ENCODE measurements at places on chromosomes 7 and 10.

GRCh38 chr7:94433224-94433623, 38.5 kb downstream of the COL1A2 start:
- no peak for DNase-seq

DNA sequence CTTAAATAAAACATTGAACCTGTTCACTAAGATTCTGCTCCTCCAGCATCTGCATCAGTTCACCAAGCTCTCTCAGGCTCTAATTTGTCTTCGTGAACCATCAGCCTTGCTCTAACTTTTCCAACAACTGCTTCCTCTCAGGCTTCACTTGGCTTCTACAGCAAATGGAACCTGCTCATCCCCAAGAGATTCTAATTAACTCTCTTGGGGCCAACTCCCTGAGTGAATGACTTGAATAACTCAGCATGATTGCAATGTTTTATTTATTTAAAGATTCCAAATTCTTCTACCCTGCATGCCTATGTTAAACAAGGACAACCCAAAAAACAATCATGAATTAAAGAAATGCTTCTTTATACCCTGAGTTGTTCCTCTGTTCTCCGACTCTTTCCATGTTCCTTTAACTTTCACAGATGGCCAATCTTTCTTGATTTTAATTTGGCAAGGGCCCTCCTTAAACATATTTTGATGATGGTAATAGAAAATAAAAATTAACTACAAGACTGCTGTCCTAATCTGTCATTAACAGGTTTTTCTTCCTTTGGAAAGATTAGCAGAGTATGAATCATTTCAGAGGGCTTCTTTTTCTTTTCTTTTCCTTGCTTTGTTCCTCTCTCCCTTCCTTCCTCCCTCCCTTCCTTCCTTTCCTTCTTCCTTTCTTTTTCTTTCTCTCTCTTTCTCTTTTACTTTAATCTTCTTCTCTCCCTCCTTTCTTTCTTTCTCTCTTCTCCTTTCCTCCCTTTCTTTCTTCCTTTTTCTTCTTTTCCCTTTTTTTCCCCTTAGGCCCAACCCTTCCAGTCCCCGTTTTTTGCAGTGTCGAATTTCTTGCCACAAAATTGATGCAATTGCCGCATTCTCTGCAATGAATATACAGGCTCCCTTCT, 195.0 kb upstream of the RHOBTB1 start:
- no peak for DNase-seq

- DNase-seq = no peak
Observed at GRCh38 chr7:53209129-53209528, 173.7 kb downstream of the POM121L12 start.

- DNase-seq = no peak
Observed at GRCh38 chr7:90739716-90740115, 143.6 kb downstream of the CDK14 start.

GRCh38 chr7:157771-158625, 34.4 kb upstream of the FAM20C start:
- DNase-seq = no peak

DNA sequence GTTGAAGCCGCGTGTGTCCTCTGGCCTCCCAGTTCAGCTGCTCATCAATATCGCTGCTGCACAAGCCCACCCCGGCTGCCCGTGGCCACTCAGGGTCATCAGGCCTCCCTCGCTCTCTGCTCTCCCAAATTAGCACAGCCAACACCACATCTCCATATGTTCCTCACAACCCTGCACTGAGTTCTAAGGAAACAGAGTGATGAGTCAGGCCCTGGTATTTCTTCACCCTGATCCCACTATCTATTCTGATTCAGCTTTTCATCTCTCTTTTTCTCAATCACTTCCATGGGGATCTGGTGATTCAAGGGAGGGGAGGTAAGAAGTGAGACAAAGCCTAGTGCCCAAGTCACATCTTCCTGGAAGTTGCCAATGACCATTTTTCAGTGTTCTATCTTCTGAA, 23.8 kb downstream of the CYTH3 start:
- no peak for DNase-seq

GRCh38 chr7:155464948-155465739, 7.2 kb downstream of the EN2 start:
- no peak for DNase-seq

GRCh38 chr10:819816-820215, 111.7 kb downstream of the LARP4B start:
- no peak for DNase-seq

GRCh38 chr10:24344279-24344678, 135.3 kb downstream of the KIAA1217 start:
- no peak for DNase-seq

GRCh38 chr10:68043030-68043429, 32.1 kb downstream of the HERC4 start:
- no peak for DNase-seq

- no peak for DNase-seq
Observed at GRCh38 chr10:131239926-131240325, 71.6 kb downstream of the TCERG1L start.

- DNase-seq = no peak
Observed at GRCh38 chr7:47435889-47436312, 146.0 kb downstream of the TNS3 start.

- DNase-seq = no peak
Observed at GRCh38 chr7:44144426-44144967, 3.4 kb upstream of the MYL7 start.

- no peak for DNase-seq
Observed at GRCh38 chr10:18501198-18501597, 150.2 kb downstream of the NSUN6 start.

DNA sequence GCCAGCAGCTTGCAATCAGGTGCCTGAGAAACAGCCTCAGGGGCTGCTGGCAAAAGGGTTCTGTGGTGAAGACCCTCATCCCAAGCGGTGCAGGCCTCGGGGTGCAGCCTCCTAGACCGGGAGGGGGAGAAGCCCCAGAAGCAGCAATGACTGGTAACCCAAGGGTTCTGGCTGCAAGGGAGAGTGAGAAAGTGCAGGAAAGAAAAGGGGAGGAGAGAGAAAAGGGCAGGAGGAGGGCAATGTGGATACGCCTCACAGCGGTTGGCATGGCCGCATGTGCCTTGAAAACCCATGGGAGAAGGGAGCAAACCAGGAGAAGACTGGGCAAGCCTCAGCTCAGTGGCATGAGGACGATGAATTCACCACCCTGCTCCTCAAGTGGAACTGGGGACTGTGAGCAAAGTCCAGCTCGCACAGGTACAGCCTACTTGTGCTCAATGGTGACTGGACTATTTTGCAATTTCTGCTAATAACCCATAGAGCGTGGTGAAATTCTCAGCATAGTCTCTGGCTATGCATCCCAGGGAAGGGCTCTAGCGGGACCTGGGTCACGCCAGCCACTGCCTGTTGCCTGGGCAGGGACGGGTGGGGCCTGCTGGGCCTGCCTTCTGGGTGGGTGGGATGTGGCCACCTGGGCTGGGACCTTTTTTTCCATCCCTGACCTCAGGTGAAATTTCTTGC, 6.2 kb downstream of the CLRN3 start:
- DNase-seq = no peak

- DNase-seq = no peak
Observed at GRCh38 chr10:74738985-74739567, 87.3 kb upstream of the KAT6B start.

DNA sequence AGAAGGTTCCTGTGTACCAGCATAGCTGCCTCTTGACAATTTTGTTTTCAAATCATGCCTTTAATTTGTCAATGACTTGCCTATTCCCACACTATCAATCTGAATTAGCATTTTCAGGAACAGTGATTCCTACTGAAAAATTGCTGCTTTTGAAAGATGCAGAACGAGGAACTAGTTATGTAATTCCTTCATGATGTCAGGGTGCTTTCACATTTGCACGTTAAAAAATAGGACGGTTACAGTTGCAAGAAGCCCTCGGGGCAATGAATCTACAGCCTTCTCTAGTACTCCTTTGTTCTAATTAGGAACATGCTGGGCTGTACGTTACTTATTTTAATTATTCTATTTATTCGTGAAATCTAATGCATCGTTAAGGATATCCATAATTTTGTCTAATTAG, 253.9 kb downstream of the OTUD1 start:
- no peak for DNase-seq

- no peak for DNase-seq
Observed at GRCh38 chr10:27446091-27446918, 57.8 kb upstream of the RAB18 start.

- DNase-seq = no peak
Observed at GRCh38 chr7:96305915-96306314, 16.0 kb downstream of the SLC25A13 start.

DNA sequence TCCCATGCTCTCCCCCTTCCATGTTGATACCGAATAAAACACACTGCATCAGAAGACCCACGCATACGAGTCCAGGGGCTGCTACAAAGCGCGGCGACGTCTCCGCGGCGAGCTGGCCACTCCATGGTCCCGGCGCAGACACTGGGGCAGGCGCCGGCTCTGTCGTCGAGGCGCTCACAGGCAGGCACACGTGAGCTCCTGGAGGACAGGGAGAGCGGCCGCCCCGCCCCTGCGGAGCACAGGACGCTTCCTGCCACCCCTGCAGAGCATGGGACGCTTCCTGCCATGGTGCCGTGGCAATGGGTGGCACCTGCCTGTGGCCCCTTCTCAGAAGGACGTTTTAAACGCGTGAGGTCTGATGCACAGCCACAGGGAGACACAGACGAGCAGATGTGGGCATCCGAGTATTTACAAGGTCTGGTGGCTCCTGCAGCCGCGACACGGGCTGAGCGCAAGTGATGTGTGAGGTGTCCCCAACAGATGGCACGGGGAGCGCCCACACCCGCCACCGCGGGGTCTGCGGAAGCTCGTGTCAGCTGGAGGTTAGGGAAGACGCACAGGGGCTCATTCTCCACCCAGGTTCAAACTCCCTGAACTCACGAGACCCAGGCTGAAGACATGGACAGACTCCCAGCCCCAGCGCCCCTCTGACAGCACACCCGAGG, 21.4 kb upstream of the GPR146 start:
- DNase-seq = no peak

- DNase-seq = no peak
Observed at GRCh38 chr10:74898201-74898976, 72.0 kb downstream of the KAT6B start.

- no peak for DNase-seq
Observed at GRCh38 chr7:8213381-8213780, 48.6 kb downstream of the ICA1 start.

DNA sequence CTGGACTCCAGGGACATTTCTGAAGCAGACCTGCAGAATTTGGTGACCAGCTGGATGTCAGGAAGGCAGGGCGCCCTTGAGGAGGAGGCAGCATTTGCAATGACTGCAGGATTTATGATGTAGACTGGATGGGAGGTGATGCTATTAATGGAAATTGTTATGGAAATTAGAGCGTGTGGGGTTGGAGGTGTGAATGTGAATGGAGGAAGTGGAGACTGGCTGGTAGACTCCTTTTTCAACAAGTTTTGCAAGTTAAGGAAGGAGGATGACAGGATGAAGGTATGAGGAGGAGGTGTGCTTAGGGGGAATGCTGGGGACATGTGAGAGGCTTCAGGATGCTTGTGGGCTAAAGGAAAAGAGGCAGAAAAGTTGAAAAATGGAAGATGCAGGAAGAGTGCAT, 137.0 kb downstream of the TMEM178B start:
- no peak for DNase-seq

GRCh38 chr10:112535531-112535951, 88.5 kb downstream of the VTI1A start:
- DNase-seq = no peak

- DNase-seq = no peak
Observed at GRCh38 chr7:30805931-30806330, 34.7 kb downstream of the MINDY4 start.

DNA sequence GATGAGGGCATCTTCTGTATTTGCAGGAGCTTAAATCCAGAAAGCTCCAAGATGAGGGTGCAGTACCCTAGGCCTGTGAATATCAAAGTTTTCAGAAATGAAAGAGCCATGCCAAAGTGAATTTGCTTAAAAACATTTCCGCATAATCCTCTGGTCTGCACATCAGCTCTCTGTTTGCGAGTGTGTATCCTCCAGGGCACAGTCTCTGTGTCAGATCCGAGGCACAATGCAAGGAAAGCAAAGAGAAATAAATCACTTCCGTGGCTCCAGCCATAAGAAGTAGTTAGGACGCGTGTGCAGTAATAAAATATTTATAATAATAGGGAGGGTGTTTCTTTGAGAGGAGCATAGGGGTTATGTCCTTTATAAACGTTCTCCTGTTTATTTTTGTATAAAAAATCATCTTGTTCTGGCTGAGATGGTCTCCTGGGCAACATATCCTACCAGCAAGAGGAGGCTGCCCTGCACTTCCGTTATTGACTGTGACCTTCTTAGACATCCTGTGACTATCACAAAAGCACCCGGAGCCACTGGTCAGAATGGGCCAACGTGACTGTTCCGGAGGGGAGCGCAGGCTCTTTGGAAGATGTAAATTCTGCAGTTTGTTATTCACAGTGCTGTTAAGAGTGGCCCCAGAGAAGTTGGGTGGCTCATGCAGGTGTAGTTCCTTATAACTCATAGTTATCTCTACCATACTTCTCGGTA, 667.6 kb upstream of the FOXK1 start:
- DNase-seq = no peak

GRCh38 chr10:24952707-24953645, 570 bp upstream of the PRTFDC1 start:
- DNase-seq = peak; percentile 49

Measured in T-helper 9 cell (primary cell).